ENCODE measurements at places on chromosomes 7 and 10.
A peak's percentile ranks its signal among the peaks of the same experiment; 100 is the strongest.

GRCh38 chr10:59036311-59037017 lies 140.0 kb upstream of the PHYHIPL start:
- DNase-seq = no peak

GRCh38 chr10:60331886-60332285 lies 57.8 kb downstream of the ANK3 start:
- DNase-seq = no peak

- DNase-seq = no peak
Measured at GRCh38 chr7:125149151-125149550, 219.5 kb upstream of the POT1 start.

- DNase-seq = no peak
Measured at GRCh38 chr10:20670579-20670978, 226.5 kb downstream of the NEBL start.

GRCh38 chr10:24207341-24207740 lies 1.6 kb upstream of the KIAA1217 start:
- DNase-seq = no peak

GRCh38 chr10:11782793-11783557 lies 40.2 kb upstream of the PROSER2 start:
- DNase-seq = peak; percentile 51

GRCh38 chr7:8365499-8366110 lies 67.8 kb upstream of the NXPH1 start:
- peak; percentile 35 for DNase-seq

DNA sequence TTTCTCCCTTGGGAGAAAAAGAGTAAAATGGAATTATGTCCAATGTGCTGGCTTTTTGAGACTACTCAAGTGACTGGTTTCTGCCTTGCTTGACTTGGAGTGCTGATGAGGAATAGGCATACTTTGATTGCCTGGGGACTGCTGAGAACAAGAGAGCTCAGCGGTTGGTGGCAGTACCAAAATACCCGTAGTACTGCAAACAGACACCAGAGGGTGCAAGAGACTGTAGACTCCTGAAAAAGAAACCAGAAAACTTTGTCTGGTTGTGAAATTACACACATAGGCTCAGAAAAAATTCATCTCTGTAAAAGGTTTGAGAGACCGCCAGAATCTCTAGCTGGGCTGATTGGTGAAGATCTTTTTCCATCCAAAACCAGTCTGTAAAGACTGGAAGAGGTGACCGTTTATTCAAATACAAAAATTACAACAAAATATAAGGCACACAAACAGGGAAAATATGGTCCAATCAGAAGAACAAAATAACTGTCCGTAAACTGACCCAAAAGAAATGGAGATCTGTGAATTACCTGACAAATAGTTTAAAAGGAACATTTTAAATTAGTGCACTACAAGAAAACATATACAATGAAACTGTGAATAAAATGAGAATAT lies 18.5 kb downstream of the BICC1 start:
- DNase-seq = peak; percentile 57

DNA sequence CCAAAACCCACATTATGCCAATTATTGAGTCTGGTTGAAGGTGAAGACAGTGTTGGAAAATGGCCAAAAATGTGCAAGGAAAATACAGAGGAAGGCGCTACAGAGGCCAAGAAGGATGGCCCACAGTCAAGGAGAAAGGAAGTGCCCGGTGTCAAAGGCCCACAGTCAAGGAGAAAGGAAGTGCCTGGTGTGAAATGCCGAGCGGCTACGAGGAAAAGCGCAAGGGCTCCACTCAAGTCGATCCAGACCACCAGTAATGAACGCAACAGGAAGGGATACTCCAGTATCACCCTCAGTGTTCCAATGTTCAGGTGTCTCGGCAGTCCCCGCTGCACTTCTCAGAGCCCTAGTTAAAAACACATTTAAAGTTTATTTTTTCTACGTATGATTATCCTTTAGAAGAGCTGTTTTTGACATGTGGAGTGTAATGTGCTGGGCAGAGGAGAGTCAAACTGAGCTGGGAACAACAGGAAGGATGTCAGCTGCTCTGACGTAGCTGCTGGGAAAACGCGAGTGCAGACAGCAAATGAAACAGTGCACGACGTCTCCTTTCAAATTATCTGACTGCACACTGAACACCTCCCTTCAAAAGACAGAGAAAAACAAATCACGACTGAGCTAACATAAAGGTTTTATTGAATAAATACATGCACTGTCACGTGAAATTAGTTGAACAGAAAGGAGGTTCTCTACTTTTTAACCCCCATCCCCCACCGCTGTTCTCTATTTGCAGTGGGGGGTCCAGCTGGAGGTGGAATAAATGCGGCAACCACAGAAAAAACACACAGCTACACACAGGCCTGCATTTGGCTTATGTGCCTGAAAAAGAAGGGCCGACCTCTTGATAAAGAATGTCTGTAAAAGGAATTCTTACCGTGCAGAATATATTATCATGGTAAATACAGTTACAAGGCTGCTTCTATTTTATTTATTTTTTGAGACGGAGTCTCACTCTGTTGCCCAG lies 26.1 kb upstream of the NCAPG2 start:
- DNase-seq = no peak

- DNase-seq = no peak
Measured at GRCh38 chr7:94873239-94873638, 34.2 kb upstream of the PPP1R9A start.

DNA sequence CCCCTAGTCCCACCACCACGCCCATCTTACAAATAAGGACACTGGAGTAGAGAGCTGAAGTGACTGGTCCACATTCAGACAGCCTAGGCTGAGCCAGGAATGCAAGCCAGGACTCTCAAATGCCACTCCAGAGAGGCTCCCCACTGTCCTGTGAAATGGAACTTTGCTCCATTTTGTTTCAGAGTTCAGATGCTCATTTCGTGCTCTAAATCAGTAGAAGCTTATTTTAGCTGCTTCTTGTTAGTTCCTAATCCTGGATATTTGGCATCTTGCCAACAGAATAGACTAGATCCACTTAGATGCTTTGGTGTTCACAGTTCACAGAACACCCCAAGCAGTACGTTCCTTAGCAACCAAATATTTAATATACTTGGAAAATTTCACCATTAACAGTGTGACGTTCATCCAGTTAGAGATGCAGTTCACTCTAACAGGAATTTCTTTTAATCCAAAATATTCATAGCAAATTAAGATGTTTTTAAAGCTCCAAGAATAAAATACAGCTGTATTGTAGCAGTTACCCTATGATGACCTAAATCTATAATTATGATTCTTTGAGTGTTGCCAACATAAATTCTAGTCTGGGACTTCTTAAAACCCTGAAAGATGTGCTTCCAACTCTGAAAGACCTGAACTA lies 7.3 kb downstream of the MMP21 start:
- no peak for DNase-seq

DNA sequence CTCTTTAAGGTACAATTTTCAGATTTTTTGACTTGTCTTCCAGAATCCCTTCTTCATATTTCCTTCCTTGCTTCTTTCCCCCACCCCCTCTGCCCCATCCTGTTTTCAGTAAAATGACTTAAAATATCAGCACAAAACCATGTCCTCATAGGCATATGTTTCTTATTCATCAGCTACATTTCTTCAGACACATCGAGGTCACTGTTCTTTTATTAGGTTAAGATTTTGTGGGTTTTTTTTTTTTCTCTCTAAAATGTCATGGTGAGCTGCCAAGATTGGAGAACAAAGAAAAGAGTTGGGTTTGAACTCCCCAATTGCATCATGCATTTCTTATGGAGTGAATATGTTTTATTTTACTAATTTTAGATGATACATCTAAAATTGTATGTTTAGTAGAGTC lies 35.8 kb downstream of the LAMB4 start:
- no peak for DNase-seq

DNA sequence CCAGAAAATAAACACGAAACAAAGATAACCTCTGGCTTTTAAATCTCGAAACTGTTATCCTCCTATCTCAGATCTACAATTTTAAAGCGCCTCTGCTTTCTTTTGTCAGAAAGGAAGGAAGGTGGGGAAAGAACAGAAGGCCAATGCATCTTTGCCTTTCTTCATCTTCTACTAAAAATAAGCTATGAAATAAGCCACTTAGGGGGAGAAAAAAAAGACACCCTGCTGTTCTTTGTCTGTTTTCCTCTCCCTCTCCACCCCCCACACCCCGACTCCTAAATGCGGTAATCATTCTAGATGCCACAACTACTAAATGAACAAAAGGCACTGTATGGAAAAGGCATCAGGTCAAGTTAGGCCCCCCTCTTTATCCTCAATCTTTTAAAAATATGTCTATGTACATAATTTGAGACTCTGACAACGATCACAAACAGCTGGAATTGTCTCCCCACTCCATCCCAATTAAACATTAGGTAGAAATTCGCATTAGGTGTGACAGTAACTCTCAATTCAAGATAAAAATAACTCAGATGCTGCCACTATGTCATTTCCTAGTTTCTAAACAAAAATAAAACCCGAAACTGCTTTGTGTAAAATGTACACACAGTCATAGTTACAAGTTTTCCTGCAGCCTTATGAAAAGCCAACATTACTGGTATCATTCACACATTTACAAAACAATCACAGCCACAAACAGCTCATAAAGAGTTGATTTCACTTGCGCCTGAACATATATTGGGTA lies 2.4 kb downstream of the UBE2H start:
- no peak for DNase-seq

- DNase-seq = no peak
Measured at GRCh38 chr10:72375585-72375984, 20.9 kb upstream of the DNAJB12 start.

- no peak for DNase-seq
Measured at GRCh38 chr10:68470300-68470699, 1.5 kb downstream of the DNA2 start.

GRCh38 chr10:90652519-90652918 lies 205.3 kb downstream of the HTR7 start:
- DNase-seq = peak; percentile 34

DNA sequence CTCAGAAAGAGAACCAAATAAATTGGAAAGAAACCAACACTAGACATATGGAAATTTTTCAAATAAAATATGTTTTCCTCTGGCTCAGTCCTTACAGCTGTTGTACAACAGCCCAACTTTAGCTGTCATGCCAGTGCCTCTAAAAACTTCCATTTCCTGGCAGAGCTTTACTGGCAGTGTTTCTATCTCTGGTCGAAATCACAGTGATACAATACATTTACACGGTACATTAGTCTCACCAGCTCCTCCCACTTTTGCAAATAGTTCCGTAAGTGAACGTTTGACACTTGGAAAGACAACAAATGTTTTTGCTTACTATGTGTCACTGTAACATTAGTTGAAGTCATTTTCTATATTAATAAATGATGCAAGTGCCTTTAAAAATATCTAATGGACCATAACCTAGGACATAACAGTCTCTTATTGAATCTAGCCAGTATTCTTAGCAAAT lies 29.8 kb downstream of the BCAP29 start:
- no peak for DNase-seq

- DNase-seq = no peak
Measured at GRCh38 chr7:155182406-155182970, 112.4 kb downstream of the HTR5A start.

DNA sequence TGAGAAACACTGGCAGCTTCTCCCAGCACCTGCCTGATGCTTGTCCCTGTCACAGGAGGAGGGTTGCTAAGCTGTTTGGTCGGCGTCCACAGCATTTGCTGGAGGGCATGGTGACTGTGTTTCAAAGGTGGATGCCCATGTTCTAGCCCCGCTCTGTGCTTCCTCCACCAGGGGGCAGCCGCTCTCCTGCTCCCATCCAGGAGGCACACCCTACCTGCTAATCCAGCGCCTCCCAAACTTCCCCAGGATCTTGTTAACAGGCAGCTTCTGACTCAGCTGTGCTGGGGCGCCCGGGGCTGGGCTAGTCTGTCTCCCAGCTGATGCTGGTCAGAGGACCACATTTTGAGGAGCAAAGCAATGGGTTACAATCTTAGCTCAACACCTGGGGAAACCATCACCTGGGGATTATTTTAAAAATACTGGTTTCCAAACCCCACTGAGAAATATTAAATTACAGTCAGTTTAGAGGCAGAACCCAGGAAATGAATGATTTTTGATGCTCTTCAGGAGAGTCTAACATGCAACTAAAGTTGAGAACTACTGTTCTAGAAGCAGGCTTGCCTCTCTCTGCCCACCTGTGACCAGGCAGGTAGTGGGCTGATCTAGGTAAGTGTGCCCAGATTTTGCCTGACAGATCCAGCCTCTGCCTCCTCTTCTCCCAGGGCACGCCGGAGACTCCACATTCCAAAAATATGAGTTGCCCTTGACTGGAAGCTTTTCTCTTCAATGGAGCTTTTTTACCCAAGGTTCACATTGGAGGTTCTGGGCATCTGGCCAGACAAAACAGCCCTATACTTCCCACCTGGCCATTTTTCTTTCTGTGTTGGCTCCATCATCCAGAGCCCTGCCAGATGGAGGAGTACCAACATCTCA lies 92.7 kb upstream of the GPR26 start:
- peak; percentile 83 for DNase-seq

GRCh38 chr10:79088176-79088575 lies 19.4 kb downstream of the ZMIZ1 start:
- DNase-seq = no peak

DNA sequence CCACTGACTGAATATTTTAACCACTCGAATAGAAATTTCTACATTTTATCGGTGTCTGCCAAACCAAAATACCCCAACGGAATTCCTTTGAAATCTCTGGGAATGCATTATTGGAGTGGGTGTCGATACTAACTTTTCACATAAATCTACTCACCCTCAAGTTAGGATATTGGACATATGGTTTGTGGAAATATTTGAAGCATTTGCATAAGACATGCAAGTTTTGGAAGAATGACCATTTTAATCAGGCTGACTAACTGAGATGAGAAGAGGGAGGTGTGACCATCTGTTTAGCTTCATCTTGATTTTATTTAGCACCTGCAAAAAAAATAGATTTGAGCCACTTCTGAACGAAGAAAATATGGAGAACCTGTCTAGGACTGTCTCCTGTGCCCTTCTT lies 61.2 kb downstream of the KLF6 start:
- no peak for DNase-seq

DNA sequence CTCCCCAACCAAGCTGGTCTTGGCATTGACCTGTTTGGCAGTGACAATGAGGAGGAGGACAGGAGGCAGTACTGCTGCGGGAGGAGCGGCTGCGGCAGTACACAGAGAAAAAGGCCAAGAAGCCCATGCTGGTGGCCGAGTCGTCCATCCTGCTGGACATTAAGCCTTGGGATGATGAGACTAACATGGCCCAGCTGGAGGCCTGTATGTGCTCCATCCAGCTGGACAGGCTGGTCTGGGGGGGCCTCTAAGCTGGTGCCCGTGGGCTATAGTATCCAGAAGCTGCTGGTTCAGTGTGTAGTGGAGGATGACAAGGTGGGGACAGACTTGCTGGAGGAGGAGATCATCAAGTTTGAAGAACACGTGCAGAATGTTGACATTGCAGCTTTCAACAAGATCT lies 39.1 kb upstream of the ZNF273 start:
- DNase-seq = no peak

DNA sequence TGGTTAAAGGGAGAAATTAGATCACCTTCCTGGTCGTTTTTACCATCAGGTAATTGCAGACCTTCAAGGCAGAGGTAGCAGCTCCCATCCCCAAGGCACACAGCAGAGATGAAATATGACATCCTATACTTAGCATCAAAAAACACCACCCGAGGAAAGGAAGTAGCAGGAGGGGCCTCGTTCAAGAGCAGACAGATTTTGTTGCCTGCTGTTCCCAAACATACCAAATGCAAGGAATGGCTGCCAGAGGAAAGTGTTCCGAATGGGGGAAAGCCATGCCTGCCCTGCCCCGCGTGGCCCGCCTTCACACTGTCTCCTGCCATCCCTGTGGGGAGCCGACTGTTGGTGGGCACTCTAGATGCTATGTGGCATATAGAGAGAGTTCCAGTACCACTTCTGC lies 18.0 kb downstream of the FKBP6 start:
- no peak for DNase-seq

GRCh38 chr7:34090816-34091215 lies 185.5 kb downstream of the BMPER start:
- DNase-seq = no peak

- no peak for DNase-seq
Measured at GRCh38 chr7:36305648-36306047, 84.0 kb upstream of the ANLN start.

All from HCT116 (cell line).